ENCODE measurements at places on chromosomes 6 and 20. TPM values are rescaled to one million over a fixed set of nuclear protein-coding genes. Genes with fewer than 3 reads are reported as not detected.

The CALHM4 gene
- not detected for total RNA-seq

The FILIP1 gene
- total RNA-seq = 0.07 TPM

The AGER gene
- 22.2 TPM for total RNA-seq

The DUSP15 gene
- total RNA-seq = not detected

The BEND3 gene
- 1.4 TPM for total RNA-seq

All from T-helper 17 cell (primary cell).